ENCODE measurements at places on chromosomes 11 and 22.

DNA sequence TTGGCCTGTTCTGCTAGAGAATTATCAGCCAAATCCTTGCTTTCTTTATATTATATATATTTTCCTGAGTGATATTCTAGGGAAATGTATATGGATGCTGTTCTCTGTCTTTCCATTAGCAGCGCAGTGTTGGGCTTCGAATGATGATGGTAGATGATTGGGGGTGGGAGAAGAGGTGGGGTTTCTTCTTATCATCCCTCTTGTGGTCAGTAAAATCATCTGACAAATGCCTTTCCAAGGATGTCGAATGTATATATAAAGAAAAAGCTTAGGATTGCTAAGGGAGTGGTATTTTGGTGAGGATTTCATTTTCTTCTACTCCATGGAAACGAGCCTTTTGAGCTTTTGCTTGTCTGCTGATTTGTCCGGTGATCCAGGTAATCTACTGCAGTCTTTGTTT lies 48.9 kb downstream of the ARHGEF12 start:
- no peak for DNase-seq

GRCh38 chr11:130227373-130227772 lies 67.8 kb downstream of the ST14 start:
- DNase-seq: no peak

DNA sequence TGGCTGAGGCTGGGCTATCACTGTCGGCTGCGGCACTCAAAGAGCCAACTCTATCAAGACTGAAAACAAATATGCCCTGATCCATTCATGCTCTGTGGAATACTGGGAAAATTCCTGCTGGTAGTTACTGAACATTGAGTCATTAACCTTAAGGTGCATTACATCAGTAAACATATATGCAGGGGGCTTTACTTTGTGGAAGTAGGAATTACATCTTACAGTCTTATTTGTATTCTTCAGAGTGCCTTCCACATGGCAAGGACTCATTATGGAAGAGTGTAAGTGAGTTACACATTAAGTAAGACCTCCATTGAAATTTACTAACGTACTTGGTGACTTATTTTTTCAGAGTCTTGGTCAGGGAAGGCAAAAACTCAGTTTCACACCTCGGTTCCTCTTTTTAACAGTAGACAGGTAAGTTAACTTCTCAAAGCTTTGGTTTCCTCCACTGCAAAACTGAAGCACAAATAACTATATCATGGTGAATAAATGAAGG lies 4.5 kb downstream of the OR5B21 start:
- DNase-seq: no peak

DNA sequence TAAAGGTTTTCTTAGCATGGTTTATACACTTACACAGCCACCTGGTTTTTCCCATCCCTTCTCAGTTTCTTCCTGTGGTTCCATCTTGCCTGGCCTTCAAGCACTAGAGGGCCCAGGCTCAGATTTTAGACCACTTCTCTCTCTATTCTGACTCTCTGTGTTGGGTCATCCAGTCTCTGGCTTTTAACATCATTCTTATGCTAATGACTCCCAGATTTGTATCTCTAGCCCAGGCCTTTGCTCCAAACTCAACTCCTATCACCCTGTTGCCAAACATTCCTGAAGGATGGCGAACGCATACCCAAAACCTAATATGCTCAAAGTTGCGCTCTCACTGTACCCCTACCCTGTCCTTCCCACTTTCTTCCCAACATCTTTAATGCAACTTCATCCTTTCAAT lies 135.1 kb downstream of the SPATA19 start:
- no peak for DNase-seq

GRCh38 chr11:13055200-13055599 lies 46.1 kb downstream of the RASSF10 start:
- DNase-seq: no peak

DNA sequence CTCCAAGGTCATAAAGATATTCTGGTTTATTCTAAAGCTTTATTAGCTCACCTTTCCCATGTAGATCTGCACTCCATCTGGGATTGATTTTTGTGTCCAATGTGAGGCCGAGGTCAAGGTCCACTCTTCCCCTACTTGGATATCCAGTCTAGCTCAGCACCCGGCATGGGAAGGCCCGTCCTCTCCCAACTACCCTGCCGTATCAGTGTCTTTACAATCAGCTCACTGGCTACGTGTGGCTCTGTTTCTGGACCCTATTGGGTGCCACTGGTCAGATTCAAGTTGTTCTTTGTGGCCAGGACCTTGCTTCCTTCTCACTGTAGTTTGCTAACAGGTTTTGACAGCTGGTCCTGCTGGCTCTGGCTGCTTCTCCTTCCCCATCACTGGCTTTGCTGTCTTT lies 30.9 kb downstream of the KCNQ1OT1 start:
- peak; percentile 14 for DNase-seq

GRCh38 chr22:37752189-37753087 lies 55.3 kb upstream of the GCAT start:
- DNase-seq: peak; percentile 69

- no peak for DNase-seq
These were observed 3.4 kb downstream of the SCGB1D4 start for GRCh38 chr11:62295504-62295903.

- no peak for DNase-seq
These were observed 23.3 kb downstream of the ELF5 start for GRCh38 chr11:34490304-34490703.

- no peak for DNase-seq
These were observed 380.1 kb downstream of the METTL15 start for GRCh38 chr11:28488336-28488735.

DNA sequence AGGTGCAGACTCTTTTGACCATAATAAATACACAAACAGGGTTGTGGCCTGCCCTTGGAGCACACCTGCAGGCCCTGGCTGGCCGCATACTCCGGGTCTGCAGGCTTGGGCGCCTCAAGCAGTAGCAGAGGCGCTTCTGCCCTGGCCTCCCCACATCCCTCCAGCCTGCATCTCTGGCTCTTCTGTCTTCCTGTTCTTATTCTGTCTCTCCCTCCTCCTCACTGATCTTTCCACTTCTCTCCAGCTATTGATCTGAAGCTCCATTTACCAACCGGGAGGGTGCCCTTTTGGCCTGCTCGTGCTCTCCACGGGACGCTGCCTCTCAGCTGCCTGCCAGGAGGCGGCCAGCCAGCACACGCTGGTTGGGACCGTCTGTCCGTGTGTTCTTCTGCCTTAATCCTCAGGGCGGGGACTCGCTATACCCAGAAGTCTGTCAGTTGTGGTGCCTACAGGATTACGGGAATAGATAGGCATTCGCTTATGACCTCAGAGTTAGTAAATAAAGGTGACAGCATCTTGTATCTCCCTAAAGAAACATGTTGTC lies 5.2 kb downstream of the UPB1 start:
- no peak for DNase-seq
